CD4-positive, alpha-beta T cell (primary cell): ENCODE measurements at places on chromosomes 12 and 14.
A peak's percentile ranks its signal among the peaks of the same experiment; 100 is the strongest.

DNA sequence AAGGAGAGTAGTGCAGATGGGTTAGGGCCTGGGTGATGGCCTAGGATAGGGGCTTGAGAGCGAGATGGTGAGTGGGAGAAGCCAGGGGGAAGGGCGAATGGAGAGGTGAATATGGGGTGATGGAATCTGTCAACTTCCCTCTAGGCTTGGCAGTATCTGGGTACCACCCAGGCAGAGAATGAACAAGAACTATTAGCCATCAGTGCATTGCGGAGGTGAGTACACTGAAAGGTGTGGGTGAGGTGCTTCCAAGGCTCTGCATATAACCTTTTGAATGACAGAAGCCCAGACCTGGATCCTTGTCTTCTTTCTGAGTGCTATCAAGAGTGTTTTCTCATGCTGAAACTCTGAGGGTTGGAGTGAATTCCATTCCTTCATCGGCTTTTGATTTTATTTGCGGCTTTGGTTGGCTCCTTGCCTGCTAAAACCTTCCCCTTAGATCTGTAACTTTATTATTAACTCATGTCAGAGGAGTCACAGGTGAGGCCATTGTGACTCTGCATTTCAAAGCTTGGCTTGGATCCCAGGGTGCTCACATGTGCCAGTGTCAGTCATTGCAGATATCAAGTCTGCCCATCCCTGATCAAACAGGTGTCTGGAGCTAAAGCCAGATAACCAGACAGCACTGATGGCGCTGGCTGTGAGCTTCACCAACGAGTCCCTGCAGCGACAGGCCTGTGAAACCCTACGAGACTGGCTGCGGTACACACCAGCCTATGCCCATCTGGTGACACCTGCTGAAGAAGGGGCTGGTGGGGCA is 18.6 kb downstream of the PEX5 start:
- DNase-seq = no peak

DNA sequence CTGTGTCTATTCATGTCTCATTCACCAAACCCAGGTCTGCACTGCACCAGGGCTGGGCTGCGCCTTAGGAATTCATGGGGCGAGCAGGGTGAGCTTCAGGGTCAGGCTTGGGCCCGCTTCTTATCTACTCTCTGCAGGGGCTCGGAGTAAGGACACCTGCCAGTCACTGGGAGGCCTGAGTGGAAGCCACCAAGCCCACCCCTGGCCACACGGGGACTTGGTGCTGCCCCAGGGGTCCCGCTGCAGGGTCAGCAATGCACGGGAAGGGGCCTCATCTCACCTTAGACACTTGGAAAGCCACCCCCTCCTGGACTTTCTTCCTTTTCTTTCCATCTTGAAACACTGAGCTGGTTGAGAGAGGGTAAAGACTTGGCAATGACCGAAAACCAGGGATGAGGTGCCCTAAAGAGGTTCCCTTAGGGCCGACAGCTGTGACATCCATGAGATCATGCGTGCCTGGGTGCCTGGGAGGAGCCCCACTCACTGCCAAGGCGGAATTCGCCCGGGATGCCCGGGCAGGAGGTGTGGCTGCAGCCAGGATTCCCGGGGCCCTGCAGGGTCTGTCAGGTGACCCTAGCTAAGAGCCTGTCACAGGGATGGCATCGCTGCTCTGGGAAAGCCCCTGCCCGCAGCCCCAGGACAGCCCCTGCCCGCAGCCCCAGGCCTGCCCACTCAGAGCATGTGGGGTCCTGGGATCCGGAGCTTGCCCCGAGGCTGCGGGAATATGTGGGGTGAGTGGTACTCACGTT is 45.5 kb upstream of the EML1 start:
- no peak for DNase-seq

DNA sequence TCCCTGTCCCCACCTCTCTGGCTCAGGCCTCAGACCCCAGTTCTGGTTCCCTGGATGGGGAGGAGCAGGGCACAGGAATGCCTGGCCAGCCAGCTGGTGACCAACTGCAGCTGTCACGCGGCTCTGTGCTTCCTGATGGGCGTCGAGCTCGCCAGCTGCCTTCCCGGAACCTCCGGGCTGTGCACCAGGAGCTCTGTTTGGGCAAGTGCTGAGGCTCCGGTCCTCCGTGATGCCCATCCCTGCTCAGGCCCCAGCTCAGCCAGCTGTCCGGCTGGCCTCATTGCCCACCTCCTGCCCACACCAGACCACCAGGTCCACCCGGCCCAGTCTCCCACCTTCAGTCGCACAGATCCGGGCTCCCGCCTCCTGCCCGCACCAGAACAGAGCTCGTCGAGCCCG is 4.8 kb downstream of the IFFO1 start:
- DNase-seq = peak; percentile 33

DNA sequence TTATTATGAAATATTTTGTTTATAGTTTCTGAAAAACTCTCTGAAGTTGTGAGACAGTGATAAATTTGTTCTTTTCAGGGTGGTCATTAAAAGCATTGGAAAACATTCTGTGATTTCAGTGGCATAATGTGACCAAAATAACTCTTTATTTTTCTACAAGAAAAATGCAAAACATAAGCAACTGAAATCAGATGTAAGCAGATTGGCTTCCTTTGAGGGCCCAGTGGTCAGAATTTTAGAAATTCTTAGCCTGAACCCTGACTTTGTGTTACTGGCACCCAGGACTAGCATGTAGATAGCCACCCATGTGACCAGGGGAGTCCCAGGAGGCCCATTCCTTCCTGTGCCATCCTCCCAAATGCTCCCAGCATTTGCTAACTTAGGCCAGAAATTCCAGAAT is 145.6 kb upstream of the SLC38A2 start:
- DNase-seq = no peak

DNA sequence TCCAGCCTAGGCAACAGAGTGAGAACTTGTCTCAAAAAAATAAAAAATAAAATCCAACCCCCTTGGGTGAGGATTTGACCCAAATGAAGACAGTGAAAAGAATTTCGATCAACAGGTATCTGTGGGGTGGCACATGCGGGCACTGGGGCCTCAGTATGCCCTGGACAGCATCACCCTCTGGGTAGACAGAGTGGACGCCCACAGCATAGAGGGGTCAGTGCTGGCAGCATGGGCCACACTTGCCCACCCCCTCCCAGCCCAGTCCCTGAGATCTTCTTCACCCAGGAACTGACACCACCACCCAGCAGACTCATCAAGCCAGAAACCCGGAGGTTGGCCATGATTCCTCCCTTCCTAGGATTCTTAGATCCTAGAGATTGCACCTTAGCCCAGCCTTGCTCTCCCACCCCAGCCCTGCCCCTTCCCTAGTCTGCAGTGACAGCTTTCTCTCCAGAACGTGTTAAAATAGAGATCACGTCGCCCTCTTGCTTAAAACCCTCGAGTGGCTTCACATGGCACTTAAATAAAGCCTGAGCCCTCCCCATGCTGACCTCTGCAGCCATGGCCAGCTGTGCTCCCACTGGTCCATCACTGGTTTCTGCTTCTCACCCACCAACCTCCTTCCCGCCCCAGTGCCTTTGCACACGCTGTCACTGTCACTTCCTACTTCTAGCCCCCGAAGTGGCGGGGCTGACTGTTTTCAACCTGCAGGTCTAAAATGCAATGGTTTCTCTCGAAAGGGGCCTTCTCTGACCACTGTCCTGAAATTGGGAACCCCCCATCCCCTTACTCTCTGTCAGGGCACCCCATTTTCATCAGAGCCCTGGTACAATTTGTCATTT is 26.2 kb upstream of the DYNC1H1 start:
- DNase-seq = no peak

DNA sequence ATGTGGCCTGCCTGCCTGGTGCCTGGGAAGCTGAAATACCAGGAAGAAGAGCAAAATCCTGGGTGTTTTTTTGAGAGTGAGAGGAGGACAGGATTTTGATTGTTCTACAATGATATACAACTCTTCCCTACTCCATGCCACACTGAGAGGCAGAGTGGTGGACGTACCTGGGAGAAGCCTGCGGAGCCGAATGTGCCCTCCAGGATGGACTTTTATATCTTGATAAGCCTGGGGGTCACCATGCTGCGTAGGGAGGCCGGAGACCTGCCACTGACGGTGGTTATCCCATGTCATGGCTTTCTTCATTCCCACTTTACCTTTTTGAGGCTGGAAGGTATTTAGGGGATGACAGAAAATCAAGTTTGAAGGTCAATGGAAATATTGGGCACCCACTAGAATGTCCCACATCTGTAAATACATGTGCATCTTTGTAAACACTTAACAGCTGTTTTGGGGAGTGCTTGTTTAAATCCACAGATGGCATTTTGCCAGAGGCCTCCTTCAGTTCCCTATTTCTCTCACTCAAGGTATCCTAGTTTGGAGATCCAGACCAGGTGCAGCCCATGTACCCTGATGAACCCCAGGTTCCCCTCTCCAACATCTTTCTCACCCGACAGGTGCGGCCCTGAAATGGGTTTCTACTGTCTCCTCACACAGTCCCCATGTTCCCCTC is 1.1 kb upstream of the GLT1D1 start:
- no peak for DNase-seq

- DNase-seq = no peak
Measured at GRCh38 chr14:77378701-77379100, 1.5 kb downstream of the SAMD15 start.

DNA sequence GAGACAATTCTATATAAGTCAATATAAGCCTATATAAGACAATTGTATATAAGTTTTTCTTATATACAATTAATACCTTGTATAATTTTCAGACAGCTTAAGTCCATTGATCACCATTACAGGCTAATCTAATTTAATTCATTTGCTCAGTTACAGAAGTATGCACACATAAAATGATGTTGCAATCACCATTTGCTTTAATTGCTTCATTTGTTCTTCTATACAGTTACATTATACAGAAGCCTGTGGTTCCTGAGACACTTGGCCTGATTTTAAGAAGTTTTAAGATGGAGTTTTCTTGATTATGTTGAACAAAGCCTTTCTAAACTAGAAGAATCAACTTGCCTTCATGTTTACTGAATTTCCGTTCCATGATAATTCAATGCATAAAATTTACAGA is 314.6 kb upstream of the PDE3A start:
- DNase-seq = no peak

DNA sequence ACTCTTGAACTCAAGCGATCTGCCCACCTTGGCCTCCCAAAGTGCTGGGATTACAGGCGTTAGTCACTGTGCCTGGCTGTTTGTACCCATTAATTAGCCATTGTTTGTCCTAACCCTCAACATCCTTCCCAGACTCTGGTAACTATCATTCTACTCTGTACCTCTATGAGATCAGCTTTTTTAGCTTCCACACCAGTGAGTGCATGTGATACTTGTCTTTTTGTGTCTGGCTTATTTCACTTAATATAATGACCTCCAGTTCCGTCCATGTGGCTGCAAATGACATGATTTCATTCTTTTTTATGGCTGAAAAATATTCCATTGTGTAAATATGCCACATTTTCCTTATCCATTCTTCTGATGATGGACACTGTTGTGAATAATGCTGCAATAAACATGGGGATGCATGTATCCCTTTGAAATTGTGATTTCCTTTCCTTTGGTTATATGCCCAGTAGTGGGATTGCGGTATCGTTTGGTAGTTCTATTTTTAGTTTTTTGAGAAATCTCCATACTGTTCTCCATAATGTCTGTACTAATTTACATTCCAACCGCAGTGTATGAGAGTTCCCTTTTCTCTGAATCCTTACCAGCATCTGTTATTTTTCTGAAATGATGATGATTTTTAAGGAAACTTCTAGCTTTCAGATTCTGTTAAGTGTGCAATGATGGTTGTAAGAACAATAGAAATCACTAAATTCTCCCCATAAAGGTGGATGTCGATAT is 6.7 kb upstream of the PPP4R3A start:
- no peak for DNase-seq

DNA sequence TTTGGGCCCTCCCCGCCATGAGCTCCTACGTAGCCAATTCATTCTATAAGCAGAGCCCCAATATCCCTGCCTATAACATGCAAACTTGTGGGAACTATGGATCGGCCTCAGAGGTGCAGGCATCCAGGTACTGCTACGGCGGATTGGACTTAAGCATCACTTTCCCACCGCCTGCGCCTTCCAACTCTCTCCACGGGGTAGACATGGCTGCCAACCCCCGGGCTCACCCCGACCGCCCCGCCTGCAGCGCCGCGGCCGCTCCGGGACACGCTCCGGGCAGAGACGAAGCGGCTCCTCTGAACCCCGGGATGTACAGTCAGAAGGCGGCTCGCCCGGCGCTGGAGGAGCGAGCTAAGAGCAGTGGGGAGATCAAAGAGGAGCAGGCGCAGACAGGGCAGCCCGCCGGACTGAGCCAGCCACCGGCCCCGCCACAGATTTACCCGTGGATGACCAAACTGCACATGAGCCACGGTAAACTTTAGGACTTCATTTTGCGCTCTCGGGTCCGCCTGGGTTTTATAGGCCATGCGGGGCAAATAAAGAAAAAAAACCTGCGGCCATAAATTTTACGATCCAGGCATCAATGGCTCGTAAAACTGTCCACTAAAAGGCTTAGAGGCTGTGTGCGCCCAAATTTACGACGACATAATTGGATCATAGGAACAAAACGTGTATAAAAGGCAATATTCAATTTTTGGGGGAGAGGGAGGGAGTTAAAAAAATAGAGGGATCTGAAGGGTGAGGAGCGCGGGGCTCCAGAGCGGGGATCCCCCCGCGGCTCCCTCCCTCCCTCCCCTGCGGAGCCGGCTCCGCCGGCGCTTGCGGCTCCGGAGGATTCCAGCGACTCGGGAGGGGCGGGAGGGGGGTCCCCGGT is 493 bp downstream of the HOXC5 start:
- DNase-seq = no peak

- no peak for DNase-seq
Measured at GRCh38 chr14:36477266-36477665, 42.8 kb downstream of the NKX2-1 start.

DNA sequence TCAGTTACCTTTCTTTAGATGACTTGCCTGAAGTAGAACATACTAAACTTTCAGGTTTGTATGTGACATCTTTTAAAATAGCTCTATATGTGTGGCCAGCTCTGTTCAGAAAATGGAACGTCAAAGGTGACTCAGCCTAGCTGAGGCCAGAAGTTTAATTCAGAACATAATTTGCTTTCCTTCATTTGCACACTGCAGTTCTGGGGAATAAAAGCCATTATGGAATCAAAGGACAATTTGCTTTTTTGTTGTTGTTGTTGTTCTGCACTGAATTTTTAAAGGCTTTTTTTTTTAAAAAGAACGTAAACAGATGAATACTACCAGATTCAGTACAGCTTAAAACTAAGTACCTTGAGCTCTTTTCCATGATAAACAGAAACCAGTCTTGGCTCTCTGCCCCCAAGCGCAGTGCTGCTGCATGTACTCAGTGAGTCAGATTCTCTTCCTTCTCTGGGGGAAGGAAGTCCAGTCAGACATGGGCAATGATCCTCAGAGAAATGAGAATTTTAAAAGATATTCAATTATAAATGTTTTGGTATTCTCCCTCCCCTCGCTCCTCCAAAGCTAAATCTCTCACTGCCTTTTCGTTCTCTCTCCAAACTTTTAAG is 644.2 kb downstream of the NOVA1 start:
- no peak for DNase-seq
